ENCODE measurements at places on chromosomes 5 and 9.

DNA sequence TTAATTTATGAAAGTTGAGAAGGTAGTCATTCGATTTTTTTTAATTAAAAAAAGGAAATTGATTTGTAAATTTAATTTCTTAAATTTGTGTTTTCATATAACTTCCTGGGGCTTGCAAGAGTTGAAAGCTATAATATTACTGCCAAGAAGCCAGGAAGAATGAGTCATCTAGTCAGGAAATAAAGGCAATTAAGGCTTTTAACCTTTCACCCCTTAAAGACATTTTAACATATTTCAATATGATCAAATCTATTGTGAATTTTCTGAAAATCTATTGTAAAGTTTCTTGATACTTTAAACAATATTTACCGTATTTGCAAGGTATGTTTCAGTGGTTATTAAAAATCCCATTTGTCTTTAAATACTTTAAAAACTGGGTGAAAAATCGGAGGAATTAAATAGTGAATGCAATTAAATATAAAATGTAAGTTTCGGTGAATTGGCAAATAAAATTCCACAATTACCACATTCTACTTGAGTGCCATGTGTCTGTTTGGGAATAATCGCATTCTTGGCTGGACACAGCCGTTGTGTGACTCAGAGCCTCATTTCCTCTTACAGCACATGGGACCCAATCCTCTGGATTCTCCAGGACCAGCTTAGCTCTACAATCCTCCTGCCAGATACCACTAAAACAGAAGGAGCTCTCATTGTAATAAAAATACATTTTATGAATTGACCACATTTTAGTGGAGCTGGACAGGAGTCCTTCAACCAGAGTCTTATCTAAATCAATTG lies 310.7 kb downstream of the HCN1 start:
- DNase-seq = no peak

GRCh38 chr5:101431201-101431600 lies 528.1 kb upstream of the ST8SIA4 start:
- DNase-seq = no peak

- DNase-seq = no peak
Measured at GRCh38 chr9:135883410-135884089, 23.8 kb downstream of the CAMSAP1 start.

DNA sequence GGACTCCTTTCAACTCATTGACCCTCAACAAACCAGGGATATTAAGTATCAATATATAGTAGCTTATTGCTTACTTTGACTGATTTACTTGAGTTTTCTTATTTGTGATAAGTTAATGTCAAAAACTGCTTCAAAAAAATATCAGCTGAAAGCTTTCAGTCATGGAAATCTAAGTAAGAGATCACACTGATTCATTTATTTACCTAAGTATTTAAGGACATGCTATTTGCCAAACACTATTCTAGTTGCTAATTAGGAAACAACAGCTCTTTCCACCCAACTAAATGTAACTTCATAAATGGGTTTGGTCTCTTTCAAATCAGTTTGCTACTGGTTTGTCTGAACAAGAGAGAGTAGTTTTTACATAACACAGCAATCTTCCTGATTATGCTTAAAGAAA lies 48.2 kb downstream of the CHD1 start:
- no peak for DNase-seq

DNA sequence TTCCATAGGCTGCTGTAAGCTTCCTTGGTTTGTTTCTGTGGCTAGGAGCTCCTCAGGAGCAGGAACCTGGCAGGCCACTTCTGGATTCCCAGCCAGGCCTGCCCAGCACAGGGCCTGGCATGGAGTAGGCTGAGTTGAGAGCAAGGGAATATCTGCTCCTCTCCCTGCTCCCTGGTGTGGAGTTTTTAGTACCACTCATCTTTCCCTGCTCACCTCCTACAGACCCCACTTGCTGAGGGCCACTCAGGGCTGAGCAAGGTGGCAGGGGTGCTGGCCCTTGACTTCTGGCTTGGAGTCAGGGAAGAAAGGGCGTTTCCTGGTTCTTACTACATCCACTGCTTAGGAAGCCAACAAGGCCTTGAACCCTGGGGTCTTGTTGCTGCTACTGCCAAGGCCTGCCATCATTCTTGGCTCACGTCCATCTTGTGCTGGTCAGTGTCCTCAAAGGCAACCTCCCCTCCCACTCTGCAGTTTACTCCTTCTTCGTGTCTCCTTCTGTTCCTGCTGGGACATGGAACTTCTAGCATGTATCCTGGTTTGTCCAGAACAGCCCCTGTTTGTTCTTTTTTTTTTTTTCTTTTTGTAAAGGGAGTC lies 54.9 kb downstream of the PSD2 start:
- no peak for DNase-seq

Data from stimulated activated CD4-positive, alpha-beta T cell treated with anti-CD3 and anti-CD28 coated beads, Interleukin-1b, Interleukin-23, amount 100 ng/mL, for 1 hour (primary cell).